M059J (cell line): ENCODE measurements at places on chromosomes 12 and 14.

DNA sequence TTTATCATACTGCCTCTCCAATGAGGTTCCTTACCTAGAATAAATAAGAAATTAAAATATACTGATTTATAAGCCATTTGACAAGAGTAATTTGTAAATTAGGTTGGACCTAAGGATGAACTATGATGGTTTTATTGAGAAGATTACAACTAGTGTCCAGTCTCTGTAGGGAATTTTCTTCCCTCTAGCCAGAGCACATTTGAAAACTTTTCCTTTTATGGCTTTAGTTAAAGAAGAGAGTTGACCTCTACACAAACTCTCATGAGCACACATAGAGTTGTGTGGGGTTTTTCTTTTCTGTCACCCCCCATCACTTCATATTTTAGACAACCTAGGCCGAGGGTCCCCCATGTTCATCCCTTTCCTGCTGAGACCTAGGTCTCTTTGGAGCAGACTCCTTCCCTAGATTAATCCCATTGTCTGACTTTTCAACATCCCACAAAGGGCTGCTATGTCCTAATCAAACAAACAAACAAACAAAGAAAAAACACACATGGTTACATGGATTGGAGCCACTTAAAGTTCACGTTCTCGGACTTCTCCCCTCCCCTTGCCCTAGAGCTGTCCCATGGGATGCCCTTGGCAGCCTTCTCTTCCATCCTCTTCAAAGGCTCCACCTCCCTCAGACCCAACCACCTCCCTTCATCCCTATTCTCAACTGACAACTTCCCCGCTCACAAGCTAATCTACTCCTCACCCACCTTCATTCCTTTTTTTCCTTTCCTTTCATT lies 40.7 kb downstream of the GPR135 start:
- no peak for DNase-seq

GRCh38 chr14:36604757-36605505 lies 22.5 kb upstream of the NKX2-8 start:
- peak; percentile 75 for DNase-seq

DNA sequence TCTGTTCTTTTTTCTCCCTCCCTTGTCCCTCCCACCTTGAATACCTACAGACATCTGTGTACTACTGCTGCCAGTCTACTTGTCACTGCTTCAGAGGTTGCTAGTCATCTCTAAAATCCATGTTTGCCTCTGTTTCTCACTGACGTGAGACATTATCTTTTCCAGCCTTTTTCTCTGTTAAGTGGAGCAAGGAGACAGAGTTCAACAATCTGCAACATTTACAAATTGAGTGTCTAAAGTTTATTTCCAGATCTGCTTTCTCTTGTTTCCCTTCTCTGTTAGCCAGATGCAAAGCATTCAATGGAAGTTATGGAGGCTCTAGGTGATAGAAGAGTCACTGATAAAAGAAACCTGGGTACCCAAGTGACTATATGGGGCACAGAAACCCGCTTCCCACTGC lies 47.5 kb upstream of the CNTN1 start:
- no peak for DNase-seq

DNA sequence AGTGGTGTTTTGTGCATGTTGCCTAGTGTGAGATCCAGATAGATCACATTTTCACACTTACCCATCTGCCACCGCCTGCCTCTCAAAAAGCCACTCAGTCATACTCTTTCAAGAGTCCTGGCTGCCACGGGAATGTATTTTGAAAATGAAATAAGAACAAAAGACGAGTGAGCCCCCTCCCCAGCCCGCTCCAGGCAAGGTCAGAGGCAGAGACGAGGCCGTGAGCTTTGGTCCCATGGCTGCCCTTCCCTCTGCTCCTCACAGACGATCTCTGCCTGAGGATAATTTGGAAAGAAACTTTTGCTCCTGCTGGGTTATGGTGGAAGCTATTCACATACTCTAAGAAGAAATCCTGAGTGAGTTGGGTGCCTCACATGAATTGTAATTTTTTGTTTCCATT lies 924.3 kb downstream of the BCL11B start:
- no peak for DNase-seq

DNA sequence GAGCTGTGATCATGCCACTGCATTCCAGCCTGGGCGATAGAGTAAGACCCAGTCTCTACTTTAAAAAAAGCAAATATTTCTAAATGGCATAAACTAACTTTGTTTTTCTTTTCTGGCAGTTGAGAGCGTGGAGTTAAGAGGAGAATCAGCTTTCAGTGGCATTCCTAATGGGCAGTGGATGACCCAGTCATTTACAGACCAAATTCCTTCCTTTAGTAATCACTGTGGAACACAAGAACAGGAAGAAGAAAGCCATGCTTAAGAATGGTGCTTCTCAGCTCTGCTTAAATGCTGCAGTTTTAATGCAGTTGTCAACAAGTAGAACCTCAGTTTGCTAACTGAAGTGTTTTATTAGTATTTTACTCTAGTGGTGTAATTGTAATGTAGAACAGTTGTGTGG lies 21.2 kb downstream of the TDG start:
- peak; percentile 35 for DNase-seq

- no peak for DNase-seq
These were observed 682.4 kb downstream of the TMEM121 start for GRCh38 chr14:106208794-106209193.

GRCh38 chr12:47837190-47838171 lies 17.8 kb upstream of the HDAC7 start:
- peak; percentile 73 for DNase-seq

- no peak for DNase-seq
These were observed 320.8 kb downstream of the ZFP36L1 start for GRCh38 chr14:68471964-68472508.

DNA sequence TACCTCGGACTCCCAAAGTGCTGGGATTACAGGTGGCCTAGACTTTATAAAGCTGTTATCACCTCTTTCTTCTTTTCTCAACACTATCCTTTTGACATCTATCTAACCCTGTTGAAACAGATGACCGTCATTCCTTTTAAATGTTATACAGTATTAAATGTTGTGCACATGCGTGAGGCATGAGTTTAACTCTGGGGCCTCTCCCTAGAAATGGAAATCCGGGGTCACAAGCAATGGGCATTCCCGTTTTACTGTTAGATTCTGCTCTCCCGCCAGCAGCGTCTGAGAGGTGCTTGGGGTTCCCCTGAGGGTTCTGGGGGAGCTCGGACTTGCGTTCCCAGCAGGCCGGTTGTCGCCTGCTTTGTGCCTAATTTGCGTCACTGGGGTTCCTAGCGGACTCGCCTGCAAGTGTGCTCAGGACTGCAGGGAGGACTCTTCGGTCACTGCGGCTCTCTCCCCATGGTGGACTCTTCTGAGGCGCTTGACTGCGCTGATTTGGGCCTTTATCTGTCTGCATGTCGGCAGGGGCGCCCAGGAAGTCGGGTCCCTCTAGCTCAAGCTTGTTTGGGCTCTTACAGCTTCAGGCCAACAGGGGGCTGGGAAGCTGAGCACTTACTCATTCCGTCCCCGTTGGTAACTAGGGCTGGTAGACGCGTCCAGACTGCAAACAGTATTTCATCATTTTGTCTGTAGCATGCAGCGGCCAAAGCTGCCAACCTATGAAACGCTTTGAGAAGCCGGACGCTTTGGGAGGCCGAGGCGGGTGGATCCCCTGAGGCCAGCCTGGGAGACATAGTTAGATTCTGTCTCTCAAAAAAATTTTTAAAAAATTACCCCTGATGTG lies 1.2 kb upstream of the RAN start:
- peak; percentile 67 for DNase-seq

DNA sequence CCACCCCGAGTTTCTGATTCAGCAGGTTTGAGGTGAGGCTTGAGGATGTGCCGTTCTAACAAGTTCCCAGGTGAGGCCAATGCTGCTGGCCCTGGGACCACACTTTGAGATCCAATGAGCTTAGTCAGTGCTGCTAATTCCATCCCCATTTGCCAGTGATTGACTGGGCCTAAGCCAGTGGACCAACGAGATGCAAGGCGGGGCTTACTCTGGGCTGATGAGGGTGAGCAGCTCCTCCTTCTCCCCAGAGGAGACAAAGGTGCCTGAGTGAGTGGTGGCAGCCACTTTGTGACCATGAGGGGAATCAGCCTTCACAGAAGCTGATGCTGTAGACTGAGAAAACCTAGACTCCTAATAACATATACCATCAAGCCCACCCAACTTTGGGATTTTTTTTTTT lies 23.1 kb upstream of the HNF1A start:
- DNase-seq, result no peak

DNA sequence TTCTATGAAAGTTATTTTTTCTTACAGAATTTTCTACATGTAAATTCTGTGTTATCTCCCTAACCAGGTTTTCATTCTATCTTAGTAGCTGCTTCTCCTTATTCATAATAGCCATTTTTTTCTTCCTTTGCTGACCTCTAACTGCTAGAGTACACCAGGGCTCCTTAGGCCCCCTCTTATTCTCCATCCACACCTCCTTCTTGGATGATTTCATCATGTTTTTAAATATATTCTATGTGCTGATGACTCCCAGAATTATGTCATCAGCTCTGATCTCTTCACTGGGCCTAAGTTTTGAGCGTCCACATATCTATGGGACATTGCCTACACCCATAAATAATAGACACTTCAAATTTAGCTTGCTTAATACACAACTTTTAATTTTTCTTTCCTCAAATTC lies 721.5 kb downstream of the SLC16A7 start:
- DNase-seq, result no peak

- DNase-seq, result no peak
These were observed 66.2 kb downstream of the IRF2BPL start for GRCh38 chr14:76962303-76962660.

DNA sequence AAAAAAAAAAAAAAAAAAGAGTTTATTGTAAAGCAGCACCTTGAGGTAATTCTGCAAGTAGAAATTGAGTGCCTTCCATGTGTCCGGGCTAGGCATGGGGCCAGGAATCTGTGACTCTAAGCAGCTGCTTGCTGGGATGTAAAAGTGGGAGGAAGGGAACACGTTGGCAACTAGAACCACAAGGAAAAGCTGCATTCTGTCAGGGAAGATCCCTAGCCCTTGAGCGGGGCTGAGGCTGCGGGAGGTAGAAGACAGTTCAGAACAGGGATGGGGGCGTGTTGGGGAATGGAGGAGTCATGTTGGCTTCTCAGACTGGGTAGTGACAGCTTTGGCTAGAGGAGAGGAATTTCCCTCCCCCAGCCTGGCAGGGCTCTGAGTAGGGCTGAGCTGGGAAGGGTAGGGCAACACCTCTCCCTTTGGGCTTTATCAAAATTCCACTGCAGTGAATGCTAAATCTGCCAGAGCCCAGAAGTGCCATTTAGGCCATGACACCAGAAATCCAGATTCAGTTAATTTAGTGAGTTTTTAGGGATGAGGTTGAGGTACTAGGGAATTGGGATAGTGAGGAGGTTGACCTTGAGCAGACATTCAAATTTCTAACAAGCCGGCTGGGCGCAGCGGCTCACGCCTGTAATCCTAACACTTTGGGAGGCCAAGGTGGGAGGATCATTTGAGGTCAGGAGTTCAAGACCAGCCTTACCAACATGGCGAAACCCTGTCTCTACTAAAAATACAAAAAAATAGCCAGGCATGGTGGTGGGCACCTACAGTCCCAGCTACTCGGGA lies 3.4 kb upstream of the TRAFD1 start:
- peak; percentile 96 for DNase-seq

DNA sequence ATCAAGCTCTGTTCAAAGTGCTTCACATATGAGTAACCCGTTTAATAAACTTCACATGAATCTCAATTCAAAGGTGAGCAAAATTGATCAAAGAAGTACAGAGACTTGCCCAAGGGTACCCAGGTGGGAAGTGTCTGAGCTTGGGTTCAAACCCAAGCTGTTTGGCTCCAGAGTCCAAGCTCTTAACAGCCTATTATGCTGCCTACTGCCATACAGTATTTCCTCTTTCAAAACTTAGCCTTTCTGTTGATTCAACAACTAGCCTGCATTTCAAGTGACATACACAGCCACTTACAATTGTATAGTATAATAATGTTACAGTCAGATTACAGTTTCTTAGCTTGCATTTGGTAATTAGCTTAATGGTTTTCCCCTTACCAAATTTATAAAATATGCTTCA lies 29.7 kb downstream of the FRMD6 start:
- DNase-seq, result no peak

DNA sequence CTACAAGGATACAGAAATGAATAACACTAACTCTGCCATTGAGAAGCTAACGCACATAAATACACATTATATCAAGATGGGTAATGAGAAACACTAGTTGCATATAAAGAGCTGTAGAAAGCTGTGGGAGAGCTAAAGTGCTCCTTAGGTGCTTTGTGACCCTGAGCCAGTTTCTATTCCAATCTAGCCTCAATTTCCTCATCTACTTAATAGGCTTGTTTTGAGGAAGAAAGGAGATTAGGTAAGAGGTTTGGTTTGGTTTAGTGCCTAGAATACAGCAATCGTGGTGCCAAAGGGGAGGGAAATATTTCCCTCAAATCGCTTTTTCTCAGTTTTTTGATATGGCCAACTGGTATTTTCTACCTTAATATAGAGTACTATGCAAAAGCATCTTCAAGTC lies 994 bp downstream of the SRP54 start:
- no peak for DNase-seq

DNA sequence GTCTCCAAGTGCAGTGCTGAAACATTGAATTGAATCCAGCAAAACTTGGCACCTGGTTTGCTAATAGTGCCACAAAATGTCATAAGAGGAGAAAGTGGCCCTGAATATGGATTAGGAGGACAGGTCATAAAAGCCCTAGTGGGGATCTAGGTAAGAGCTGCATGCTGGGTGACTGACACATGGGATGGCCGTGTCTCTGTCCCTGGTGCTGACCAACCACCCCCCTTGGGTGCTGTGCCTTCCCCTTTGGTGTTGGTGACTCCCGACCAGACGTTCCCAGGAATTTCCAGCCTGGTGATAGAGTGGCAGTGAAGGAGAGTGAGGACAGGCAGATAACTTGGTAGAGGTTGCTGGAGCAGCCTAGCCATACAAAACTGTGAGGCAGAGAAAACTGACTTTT lies 142.8 kb downstream of the VRK1 start:
- DNase-seq, result peak; percentile 3

GRCh38 chr14:63134801-63135200 lies 69.4 kb upstream of the RHOJ start:
- DNase-seq, result peak; percentile 4

- DNase-seq, result no peak
These were observed 16.9 kb downstream of the PRKAB1 start for GRCh38 chr12:119684711-119685369.

- DNase-seq, result no peak
These were observed 10.6 kb downstream of the GPR33 start for GRCh38 chr14:31477248-31477647.

DNA sequence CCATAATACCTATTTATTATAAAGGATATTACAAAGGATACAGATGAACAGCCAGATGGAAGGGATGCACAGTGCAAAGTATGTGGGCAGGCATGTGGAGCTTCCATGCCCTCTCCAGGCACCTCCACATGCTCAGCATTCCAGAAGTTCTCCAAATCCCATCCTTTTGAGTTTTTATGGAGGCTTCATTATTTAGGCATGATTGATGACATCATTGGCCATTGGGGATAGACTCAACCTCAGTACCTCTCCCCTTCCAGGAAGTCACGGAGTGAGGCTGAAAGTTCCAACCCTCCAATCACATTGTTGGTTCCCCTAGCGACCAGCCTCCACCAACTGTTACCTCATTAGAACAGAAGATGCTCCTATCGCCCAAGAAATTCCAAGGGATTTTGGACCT lies 156.4 kb downstream of the ATP23 start:
- no peak for DNase-seq

GRCh38 chr14:75987201-75987970 lies 1.8 kb downstream of the IFT43 start:
- no peak for DNase-seq

- no peak for DNase-seq
These were observed 40.2 kb downstream of the GRIP1 start for GRCh38 chr12:66638666-66639065.
